ENCODE measurements at places on chromosomes 4 and X.

- no peak for DNase-seq
These were observed 4.6 kb upstream of the RAB9A start for GRCh38 chrX:13684361-13684760.

GRCh38 chr4:8185295-8185694 lies 13.8 kb upstream of the SH3TC1 start:
- DNase-seq = no peak

DNA sequence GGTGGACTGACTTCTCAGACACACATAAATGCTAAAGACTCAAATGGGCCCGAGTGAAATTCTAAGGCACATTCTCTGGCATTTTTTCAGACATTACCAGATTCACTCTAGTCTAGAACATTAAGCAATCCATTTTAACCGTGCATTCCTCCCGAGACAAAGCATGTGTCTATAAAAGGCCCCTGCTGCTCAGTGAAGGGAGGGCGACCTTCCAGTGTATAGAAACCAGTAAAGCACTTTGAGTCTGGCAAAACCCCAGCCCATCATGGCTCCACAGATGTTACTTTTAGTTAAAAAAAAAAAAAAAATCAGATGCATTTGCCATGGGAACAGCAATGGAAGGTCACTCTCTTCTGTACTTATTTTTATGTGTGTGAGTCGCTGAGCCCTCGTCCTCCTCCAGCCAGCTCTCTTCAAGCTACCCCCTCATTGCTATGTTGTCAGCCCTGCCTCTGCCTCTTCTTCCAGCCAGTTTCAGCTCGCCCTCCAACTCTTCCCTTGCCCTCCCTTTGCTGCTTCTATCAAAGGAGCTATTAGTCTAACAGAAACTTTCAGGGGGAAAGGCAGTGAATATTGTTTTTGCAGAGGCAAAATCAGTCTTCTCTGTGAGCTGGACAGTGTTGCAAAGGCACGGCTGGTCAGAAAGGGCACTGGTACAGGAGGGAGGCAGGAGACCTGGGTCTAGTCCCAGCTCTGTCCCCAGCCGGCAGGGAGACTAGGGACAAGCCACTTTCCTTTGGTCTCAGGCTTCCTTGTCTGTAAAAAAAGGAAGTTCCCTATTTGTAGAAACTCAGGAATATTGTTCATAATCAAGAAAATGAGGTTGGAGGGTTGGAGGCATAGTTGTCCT lies 644.2 kb downstream of the ZNF674 start:
- DNase-seq = no peak

- DNase-seq = no peak
These were observed 33.4 kb downstream of the ARHGEF6 start for GRCh38 chrX:136747003-136747986.

DNA sequence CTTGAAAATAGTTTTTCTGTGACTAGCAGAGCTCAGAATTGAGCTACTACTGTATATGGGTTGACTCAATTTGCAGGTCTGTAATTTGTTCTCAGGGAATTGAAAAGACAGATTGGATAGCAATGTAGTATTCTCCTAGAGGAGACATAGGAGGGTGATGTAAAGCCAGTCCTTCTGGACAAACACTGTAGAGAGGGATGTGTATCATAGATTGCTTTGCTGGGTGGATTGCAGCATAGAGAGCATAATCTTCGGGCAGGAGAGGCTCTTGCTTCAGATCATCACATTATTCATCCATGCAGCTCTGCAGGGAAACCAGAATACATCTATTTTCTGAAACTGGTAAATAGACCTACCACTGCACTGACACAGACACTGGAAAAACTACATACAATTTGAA lies 1110.5 kb downstream of the RAPGEF2 start:
- no peak for DNase-seq

GRCh38 chr4:6008092-6008551 lies 10.1 kb downstream of the C4orf50 start:
- no peak for DNase-seq

- DNase-seq = no peak
These were observed 53.7 kb upstream of the MYOZ2 start for GRCh38 chr4:119081943-119082342.

GRCh38 chr4:47002580-47002979 lies 9.2 kb upstream of the GABRA4 start:
- no peak for DNase-seq

DNA sequence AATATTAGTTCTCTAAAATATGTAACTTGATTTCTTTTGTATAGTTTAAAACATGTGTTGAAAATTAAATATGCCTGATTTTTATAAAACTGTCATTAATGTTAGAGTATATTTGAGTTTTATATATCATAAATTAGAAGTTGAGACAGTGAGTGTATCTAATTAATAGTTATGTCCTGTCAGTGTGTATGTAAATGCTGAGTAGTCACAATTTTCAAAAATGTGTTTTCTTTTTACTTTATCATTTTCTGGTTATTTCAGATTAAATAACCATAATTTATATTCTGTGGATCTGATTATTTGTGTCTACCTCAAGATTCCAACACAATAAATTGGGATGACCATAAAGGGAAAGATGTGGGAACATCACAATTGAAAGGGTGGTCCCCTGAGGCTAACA lies 82.7 kb upstream of the CXXC4 start:
- no peak for DNase-seq

DNA sequence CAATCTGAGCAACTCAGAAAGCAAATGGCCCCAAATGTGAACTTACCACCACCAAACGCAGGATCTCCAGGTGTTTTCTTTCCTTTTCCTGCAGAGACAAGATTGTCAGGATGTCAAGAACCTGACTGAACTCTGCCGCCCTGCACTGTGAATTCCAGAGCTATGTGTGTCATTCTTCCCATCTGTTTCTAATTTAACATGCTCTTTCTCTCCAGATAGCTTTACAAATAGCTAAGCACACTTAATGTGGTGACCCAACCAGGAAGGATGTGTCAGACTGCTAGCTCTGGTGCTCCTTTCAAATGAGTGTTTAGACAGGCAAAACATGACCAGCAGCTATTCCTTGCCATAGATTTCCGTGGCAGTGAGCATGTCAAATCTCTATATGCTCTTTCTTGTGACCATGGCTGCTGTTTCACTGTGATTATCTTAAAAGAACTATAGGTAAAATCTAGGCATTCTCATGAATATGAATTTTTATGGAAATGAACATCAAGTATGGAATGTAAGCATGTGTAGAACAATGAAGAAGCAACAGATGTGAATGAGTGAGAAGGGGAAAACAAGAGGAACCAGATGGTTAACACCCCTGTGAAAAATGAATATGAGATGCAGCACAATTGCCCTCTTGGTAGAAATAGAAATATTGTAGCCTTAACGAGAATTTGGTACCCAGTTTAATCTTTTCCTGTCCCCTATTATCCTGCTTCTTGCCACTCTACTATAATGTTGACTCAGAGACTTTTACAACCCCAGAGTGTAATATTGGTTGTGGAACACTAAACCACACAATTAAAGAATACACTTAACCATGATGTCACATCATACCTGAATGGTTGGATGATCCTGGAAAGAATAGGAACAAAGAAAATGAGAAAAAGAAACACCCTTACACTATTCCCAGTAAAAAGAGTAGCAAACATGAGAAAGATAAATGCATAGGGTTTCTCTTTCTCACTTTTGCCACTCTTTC lies 247.8 kb upstream of the DKK2 start:
- no peak for DNase-seq

- no peak for DNase-seq
These were observed 9.9 kb upstream of the TMSB15C start for GRCh38 chrX:104085919-104086318.

- no peak for DNase-seq
These were observed 687.3 kb upstream of the ACTRT1 start for GRCh38 chrX:128739539-128739938.

DNA sequence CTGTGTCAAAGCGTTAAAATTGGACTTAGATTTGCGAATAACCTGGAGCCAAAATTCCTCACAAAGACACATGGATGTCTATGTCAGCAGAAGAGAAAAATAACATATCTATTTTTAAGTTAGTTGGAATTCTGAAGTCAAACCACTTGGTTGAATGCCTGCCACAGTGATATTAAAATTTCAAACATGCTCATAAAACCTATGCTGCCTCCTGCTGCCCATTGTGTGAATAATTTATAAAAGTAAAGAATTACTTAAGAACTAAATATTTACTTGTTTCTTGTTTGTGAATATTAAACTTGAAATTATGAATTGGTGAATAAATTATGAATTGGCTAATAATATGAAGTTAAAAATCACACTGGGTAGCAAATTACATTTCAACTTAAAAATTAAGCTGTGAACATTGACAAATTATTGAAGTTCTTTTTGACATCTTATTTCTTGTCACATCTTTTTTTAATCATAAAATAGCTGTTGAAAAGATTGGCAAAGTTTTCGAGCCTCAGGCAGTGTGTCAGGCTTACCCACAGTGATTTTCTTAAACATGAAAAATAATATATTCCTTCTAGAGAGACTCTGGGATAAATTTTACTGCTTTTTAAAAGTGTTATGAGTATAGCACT lies 35.4 kb downstream of the FABP2 start:
- no peak for DNase-seq

- DNase-seq = no peak
These were observed 84.0 kb upstream of the GRPR start for GRCh38 chrX:16039363-16039762.

DNA sequence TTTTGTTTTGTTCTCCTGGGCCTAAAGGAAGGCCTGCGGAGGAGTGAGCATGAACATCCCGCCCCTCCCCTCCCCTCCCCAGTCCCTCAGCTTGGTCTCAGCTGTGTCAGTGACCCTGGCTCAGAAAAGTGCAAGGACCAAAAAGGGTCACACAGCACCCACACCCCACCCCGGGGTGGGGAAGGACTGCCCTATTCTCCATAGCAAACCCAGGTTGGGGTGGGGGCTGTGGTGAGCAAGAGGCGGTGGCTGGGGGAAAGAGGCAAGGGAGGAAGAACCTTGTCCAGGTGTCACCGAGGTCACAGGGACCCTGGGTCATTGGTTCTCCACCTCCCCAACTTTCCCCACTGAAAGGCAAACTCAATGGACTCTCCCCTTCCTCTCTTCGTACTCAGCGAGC lies 7.6 kb upstream of the MSX1 start:
- no peak for DNase-seq

GRCh38 chrX:143837010-143837843 lies 46.6 kb upstream of the UBE2NL start:
- DNase-seq = no peak

- DNase-seq = no peak
These were observed 8.0 kb downstream of the NUDT6 start for GRCh38 chr4:122914292-122914904.

DNA sequence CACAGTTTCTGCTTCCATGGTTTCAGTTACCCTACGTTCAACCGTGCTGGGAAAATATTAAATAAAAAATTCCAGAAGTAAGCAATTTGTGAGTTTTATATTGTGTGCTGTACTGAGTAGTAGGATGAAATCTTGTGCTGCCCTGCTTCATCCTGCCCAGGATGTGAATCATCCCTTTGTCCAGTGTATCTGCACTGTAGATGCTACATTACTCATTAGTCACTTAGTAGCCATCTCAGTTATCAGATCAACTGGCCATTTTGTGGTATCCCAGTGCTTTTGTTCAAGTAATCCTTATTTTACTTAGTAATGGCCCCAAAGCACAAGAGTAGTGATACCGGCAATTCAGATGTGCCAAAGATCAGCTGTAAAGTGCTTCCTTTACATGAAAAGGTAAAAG lies 97.9 kb downstream of the COX18 start:
- DNase-seq = no peak

- DNase-seq = peak; percentile 15
These were observed 80.5 kb downstream of the HNRNPD start for GRCh38 chr4:82293304-82293703.

- DNase-seq = no peak
These were observed 117.2 kb downstream of the KDM6A start for GRCh38 chrX:44989995-44990770.

DNA sequence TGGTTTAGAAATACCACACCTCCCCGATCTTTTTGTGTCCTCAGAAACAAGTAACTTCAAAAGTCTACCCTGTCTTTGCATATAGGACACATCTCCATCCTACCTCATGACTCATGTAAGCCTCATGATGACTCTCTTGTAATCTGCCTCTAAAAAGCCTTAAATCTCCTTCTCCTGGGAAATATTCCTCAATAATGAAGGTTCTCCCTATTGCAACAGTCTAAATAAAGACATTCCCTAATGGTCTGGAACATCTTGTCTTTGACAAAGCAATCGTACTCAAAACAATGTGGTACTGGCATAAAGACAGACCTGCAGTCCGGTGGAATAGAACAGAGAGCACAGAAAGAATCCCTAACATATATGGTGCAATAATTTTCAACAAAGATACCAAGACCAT lies 257.7 kb downstream of the OPHN1 start:
- no peak for DNase-seq

GRCh38 chr4:181307824-181308223 lies 935.4 kb upstream of the TENM3 start:
- DNase-seq = no peak

DNA sequence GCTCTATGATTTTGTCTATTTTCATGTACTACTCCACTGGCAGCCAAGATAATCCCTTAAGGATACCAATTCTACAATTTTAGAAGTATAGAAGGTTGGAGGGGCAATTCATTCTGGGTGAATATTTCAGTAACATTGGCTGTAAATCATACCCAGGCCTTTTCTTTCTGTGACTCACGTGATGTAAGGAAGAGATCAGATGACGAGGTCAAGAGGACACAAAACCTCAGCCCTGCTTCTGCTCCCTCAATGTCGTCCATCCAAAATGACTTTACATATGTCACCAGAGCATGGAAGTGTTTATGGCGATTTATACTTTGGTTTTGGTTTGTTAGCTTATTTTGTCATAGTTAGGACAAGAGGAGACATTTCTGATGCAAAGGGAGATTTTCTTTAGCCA lies 70.7 kb upstream of the SLC4A4 start:
- DNase-seq = no peak

GRCh38 chr4:2368746-2369437 lies 49.6 kb downstream of the ZFYVE28 start:
- no peak for DNase-seq

DNA sequence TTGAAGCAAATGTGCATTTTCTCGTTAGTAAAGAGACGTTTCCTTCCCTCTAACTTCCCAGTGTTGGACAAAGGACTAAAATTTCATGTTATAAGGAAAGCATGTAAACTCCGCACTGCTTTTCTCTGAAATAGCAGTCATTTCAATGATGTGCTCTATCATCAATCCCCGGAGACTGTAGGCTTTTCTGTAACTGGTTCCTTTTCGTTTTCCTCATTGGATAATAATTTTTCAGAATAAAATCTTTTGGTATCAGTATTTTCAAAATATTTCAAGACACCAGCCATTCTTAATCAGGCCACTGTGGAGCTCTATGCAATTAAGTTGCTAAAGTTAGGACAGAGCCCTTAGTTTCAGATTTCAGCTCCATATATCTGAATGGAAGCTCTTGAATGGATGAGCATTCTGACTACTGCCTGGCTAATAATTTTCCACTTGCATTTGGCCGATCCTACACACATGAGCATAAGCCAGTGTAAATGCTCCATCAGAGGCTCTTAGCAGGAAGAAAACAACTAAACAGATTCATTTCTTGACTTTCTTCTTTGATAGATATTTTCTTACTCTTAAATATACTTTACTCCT lies 157.7 kb downstream of the CHIC2 start:
- no peak for DNase-seq

GRCh38 chrX:46601283-46601682 lies 27.7 kb downstream of the CHST7 start:
- no peak for DNase-seq

- no peak for DNase-seq
These were observed 239.9 kb downstream of the NKX6-1 start for GRCh38 chr4:84258905-84259830.

Measured in stimulated activated CD8-positive, alpha-beta memory T cell treated with anti-CD3 and anti-CD28 coated beads, Interleukin-4, amount 100 ng/mL, for 4 hours (primary cell).